ENCODE measurements at places on chromosomes 1 and 21. TPM values are rescaled to one million over a fixed set of nuclear protein-coding genes. Genes with fewer than 3 reads are reported as not detected.

The TMEM240 gene
- not detected for total RNA-seq

The COL11A1 gene
- total RNA-seq, result not detected

The POMGNT1 gene
- 34.3 TPM for total RNA-seq

The PADI1 gene
- total RNA-seq, result not detected

The SPRR2F gene
- total RNA-seq, result not detected

The OLFML3 gene
- total RNA-seq, result 0.20 TPM

The LRRC52 gene
- total RNA-seq, result not detected

The NCMAP gene
- total RNA-seq, result 0.16 TPM

The CRYAA gene
- total RNA-seq, result not detected

- no peaks in the 10 kb centered on the region for H3K4me1 ChIP-seq
- H3K4me3 ChIP-seq, result no peak overlapping the region
- no peaks in the 10 kb centered on the region for H3K36me3 ChIP-seq
- no peak for DNase-seq
- peaks cover 3% of the 10 kb centered on the region for H3K27me3 ChIP-seq
These were observed 82.9 kb downstream of the TMEM53 start for GRCh38 chr1:44591381-44591780.

GRCh38 chr1:29878501-29878900 is 642.2 kb downstream of the PTPRU start:
- H3K36me3 ChIP-seq, result no peaks in the 10 kb centered on the region
- H3K27me3 ChIP-seq, result no peaks in the 10 kb centered on the region
- H3K4me1 ChIP-seq, result no peaks in the 10 kb centered on the region
- H3K4me3 ChIP-seq, result no peak overlapping the region
- no peak for DNase-seq

DNA sequence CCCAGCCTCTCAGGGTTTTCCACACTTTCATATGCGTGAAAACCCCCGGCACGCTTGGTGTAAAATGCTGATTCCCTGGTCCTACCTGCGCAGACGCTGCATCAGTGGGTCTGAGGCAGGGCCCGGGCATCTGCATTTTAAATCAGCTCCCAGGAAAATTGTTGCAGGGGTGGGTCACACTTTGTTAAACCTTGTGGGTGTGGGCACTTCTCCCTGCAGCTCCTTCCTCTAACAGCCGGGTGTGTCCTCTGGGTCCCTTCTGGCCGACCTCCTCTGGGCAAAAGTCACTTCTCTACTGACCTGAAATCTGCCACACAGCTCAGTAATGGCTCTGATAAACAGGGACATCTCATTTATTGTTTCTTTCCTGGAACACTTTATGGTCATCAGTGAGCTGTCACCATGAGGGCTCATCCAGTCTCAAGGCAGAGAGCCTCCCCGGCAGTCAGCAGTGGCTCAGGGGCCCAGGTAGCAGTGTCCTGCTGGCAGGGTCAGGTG is 52.8 kb upstream of the TMPRSS2 start:
- no peak overlapping the region for H3K4me3 ChIP-seq
- no peaks in the 10 kb centered on the region for H3K36me3 ChIP-seq
- no peak for DNase-seq
- H3K4me1 ChIP-seq, result peaks cover 4% of the 10 kb centered on the region

GRCh38 chr1:18353528-18353927 is 127.2 kb upstream of the KLHDC7A start:
- H3K27me3 ChIP-seq, result peaks cover 38% of the 10 kb centered on the region
- H3K27ac ChIP-seq, result no peak overlapping the region
- no peak overlapping the region for H3K4me3 ChIP-seq
- H3K4me1 ChIP-seq, result no peaks in the 10 kb centered on the region
- H3K36me3 ChIP-seq, result no peaks in the 10 kb centered on the region

DNA sequence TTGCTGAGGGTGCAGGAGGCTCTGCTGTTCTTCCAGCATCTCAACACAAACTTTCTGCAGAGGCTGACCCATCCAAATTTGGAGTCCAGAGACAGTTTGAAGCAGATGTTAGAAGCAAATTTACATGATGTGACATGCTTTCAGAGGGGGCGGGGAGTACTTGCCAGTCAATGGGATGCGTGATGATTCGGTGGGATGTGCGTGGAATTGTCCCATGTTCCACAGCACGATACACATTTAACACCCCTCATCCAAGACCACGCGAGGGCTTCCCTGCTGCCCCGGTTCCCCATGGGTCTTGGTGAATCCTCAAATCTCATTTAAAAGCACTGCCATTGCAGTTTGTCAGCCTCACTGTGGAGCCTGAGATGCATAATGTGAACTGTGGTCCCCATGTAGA is 78.6 kb upstream of the TLR5 start:
- H3K36me3 ChIP-seq, result no peaks in the 10 kb centered on the region
- H3K4me3 ChIP-seq, result no peak overlapping the region
- no peak overlapping the region for H3K27ac ChIP-seq
- H3K4me1 ChIP-seq, result no peaks in the 10 kb centered on the region
- DNase-seq, result no peak
- no peaks in the 10 kb centered on the region for H3K27me3 ChIP-seq

DNA sequence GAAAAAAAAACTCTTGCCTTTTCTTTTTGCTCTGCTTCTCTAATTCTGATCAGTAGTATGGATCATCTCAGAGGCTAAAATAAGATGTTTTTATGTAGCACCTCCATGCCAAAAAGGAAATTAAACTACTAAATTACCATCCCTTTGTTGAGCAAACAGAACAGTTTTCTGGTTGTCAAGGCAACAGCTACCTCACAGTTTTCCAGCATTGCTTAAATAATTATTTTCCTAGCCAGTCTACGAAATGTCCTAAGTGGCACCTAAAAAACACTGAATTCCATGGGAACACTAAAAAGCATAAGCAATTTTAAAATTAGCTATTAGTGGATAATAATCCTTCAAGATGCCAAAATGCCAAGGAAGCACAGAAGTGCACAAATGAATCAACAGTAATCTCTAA is 61.7 kb downstream of the ARID4B start:
- H3K4me3 ChIP-seq, result no peak overlapping the region
- peaks cover 5% of the 10 kb centered on the region for H3K36me3 ChIP-seq
- no peaks in the 10 kb centered on the region for H3K27me3 ChIP-seq
- peaks cover 50% of the 10 kb centered on the region for H3K4me1 ChIP-seq

GRCh38 chr1:176178316-176178715 is 28.8 kb downstream of the COP1 start:
- H3K27me3 ChIP-seq, result no peaks in the 10 kb centered on the region
- peaks cover 42% of the 10 kb centered on the region for H3K4me1 ChIP-seq
- no peak for DNase-seq
- peak overlapping the region; percentile 40 for H3K4me3 ChIP-seq

DNA sequence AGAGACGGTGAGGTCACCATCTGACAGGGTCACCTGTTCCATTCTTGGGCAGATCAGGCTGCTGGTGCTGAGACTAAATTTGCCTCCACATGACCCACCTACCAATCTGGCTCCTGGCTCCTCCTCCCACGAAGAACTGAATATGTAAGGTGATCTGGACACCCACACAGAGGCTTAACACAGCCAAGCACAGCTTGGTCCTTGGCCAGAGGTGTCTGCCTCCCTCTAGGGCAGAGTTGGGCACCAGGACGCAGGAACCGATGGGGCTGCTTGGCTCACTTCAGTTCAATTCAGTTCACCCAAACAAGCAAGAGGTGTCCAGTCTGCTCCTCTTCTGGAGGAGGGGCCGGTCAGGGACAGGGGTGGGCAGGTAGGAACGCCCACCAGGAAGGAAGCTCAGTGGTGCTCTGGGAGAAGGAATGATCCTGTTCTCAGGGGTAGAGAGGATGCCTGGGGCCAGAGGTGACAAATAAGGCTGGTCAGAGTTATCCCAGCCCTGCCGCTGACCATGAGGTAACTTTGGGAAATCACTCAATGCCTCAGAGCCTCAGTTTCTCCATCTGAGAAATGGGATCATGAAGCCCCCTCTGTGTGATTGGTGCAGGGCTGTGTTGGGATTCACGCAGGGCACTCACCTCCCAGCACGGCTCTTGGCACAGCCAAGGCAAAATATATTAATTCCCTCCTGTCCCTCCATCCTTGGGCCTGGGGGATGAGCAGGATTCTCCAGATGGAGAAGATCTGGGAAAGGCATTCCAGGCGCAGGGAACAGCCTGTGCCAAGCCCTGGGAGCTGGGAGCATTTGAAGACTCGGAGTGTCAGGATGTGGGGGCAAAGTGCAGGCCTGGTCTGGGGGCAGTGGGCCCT is 284.5 kb downstream of the PTPRU start:
- no peak for DNase-seq
- H3K4me1 ChIP-seq, result no peaks in the 10 kb centered on the region
- H3K27ac ChIP-seq, result no peak overlapping the region
- H3K36me3 ChIP-seq, result no peaks in the 10 kb centered on the region

GRCh38 chr1:210687582-210688279 is 359.0 kb downstream of the HHAT start:
- no peaks in the 10 kb centered on the region for H3K36me3 ChIP-seq
- H3K27me3 ChIP-seq, result no peaks in the 10 kb centered on the region

- H3K4me3 ChIP-seq, result no peak overlapping the region
- no peaks in the 10 kb centered on the region for H3K4me1 ChIP-seq
- no peak overlapping the region for H3K27ac ChIP-seq
- H3K27me3 ChIP-seq, result peaks cover 37% of the 10 kb centered on the region
These were observed 330.0 kb downstream of the SETD4 start for GRCh38 chr21:35730325-35730724.

DNA sequence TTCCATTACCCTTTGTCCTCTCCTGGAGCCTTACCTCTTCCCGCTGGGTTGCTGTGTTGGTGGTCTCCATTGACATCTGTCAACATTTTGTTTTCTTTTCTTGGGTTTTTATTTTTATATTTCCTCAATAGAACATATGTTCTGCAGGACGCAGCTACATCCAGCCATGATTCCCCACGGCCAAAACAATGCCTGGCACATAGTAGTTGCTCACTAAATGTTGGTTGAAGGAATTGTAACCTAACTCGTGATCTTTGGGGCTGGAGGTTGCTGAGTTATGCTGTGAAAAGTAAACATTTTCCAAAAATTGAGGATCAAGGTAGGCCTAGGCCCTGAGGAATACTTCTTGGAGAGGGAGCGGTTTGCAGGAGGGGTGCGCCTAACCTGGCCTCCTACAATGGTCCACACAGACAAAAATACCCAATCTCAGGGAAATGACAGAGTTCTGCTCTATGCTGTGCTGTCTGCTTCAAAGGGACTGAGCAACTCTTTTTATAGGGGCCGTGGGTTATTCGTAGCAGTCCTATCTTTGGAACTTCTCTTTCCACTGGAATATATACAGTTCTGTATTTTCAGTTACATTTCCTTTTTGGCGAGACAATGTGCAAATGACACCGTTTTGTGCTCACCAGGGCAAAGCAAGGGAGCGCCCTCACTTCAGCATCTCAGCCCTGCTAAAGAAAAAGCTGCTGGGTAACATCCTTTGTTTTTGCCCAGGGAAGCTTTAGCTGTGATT is 1.4 kb downstream of the PDPN start:
- H3K4me3 ChIP-seq, result no peak overlapping the region
- H3K4me1 ChIP-seq, result no peaks in the 10 kb centered on the region
- no peaks in the 10 kb centered on the region for H3K36me3 ChIP-seq
- no peak for DNase-seq
- H3K27me3 ChIP-seq, result peaks cover 68% of the 10 kb centered on the region

DNA sequence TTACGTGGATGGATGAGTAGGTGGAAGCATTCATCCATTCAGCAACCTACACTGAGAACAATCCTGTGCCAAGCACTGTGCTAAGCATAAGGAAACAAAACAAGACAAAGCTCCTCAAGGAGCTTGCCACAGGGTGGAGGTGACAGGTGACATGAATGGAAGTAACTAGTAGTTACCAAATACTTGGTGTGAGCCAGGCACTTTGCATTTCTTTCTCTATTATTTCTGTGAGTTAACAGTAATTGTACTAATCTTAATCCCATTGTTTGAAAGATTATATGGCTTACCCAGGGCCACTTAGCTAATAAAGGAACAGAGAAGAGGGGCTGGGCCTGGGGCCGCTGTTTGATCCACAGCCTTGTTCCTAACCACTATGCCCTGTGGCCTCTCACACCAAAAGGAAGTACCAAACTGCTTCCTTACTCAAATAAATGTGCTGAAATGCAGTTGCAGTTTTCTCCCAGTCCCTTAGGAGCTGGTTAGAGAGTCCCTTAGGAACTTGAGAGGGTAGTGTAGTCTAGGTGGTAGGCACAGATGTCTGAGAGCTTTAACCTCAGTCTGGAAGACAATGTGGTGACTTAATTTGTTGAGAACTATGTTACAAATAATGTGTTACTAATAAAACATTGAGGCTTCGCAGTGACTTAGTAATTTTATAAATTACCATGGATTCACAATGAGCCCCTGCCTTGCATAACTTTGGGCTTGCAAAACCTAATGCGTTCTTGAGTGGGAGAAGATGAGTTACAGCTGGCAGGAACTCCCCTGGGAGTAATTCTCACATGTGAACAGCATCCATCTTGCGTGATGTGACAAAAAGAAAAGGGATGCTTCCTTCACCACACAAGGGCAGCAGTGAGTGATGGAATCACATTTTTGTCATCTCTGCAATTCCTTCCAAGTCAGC is 69.8 kb downstream of the MPZL1 start:
- H3K4me3 ChIP-seq, result no peak overlapping the region
- no peak overlapping the region for H3K27ac ChIP-seq
- DNase-seq, result no peak
- no peaks in the 10 kb centered on the region for H3K27me3 ChIP-seq

- no peaks in the 10 kb centered on the region for H3K27me3 ChIP-seq
- H3K36me3 ChIP-seq, result no peaks in the 10 kb centered on the region
- no peaks in the 10 kb centered on the region for H3K4me1 ChIP-seq
- no peak for DNase-seq
- no peak overlapping the region for H3K4me3 ChIP-seq
These were observed 7.5 kb upstream of the USH2A start for GRCh38 chr1:216430744-216431143.

DNA sequence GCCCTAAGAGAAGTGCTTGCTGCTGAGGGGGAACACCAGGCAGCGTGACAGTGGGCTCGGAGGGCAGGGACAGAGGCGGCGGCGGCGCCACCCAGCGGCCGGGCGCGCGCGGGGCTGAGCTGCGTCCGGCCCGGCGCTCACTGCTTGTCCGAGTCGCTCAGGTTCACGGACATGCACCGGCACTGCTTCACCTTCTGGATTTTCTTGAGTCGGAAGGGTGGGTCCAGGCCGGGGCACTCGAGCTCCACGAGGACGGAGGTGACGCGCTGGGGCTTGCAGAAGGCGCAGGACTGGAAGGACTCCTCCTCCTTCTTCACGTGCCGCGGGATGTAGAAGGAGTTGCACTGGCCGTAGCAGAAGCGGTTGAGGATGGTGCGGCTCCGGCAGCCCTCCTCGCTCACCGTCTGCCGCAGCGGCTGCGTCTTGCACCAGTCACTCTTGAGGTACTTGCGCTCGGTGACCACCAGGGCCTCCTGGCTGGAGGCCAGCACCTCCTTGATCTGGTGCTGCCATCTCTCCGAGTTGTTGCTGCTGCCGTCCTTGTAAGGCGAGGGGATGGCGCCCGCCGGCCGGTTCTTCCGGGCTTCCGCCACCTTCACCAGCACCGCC is 119.0 kb downstream of the GREM2 start:
- H3K4me1 ChIP-seq, result no peaks in the 10 kb centered on the region
- H3K4me3 ChIP-seq, result no peak overlapping the region
- no peaks in the 10 kb centered on the region for H3K36me3 ChIP-seq
- peak; percentile 21 for DNase-seq
- H3K27me3 ChIP-seq, result peaks cover 16% of the 10 kb centered on the region
- no peak overlapping the region for H3K27ac ChIP-seq

GRCh38 chr1:29629814-29630516 is 393.6 kb downstream of the PTPRU start:
- peaks cover 7% of the 10 kb centered on the region for H3K27me3 ChIP-seq
- H3K4me1 ChIP-seq, result no peaks in the 10 kb centered on the region
- no peak overlapping the region for H3K27ac ChIP-seq
- H3K36me3 ChIP-seq, result no peaks in the 10 kb centered on the region
- no peak for DNase-seq

- no peak for DNase-seq
- H3K4me1 ChIP-seq, result peaks cover 14% of the 10 kb centered on the region
- H3K27me3 ChIP-seq, result no peaks in the 10 kb centered on the region
These were observed 16.3 kb upstream of the SARS1 start for GRCh38 chr1:109197158-109198042.

All from activated naive CD8-positive, alpha-beta T cell treated with anti-CD3 and anti-CD28 coated beads for 36 hours (primary cell).